Activated CD4-positive, alpha-beta memory T cell treated with anti-CD3 and anti-CD28 coated beads for 36 hours (primary cell): ENCODE measurements at places on chromosomes 1 and 21. TPM values are rescaled to one million over a fixed set of nuclear protein-coding genes. Genes with fewer than 3 reads are reported as not detected.

The FAM177B gene
- total RNA-seq: not detected

GRCh38 chr21:46442938-46443337, 15.8 kb upstream of the DIP2A start:
- no peak for DNase-seq

DNA sequence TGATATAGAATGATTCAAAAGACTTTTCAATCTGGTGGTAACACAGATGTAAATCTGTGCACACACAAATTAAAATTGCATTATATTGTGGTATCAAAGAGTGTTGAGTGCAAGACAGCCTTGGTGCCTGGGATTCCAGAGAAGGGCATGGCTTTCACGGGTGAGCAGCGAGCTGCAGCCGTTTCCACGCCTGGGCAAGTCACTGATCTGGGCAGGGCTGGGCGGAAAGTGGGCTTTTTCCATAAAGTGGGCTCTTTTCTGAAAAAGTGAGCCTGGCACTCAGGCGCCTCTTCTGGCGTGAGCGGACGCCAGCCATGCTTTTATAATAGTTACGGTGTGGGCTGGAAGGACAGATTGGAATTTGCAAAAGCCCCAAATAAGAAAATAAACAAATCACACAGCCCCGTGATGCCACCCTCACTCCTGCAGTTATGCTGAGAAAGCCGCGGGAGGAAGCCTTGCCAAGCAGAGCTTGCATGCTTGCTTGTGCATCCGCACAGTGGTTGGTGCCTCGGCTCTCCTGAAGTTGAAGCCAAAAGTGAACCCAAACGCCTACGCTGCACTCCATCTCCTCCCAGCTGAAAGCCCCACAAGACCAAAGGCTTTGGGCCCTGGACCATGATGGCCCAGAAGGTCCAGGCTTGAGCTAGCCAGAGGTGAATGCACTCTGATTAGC, 7.1 kb upstream of the C1orf115 start:
- DNase-seq: no peak

DNA sequence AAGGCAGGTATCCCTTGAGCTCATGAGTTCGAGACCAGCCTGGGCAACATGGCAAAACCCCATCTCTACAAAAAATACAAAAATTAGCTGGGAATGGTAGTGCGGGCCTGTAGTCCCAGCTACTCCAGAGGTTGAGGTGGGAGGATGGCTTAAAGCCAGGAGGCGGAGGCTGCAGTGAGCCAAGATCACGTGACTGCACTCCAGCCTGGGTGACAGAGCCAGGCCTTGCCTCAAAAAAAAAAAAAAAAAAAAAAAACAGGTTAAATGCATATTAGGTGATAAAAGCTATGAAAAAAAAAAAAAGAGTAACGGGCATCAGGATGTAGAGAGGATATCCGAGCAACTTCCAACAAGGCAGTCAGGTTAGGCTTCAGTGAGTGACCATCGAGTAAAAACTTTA, 2.8 kb upstream of the SRRM1 start:
- no peak for DNase-seq
